Psoas muscle (tissue), 8 donors: ENCODE measurements at places on chromosomes 4 and X. TPM values are rescaled to one million over a fixed set of nuclear protein-coding genes. Genes with fewer than 3 reads are reported as not detected.

GPR173 gene
- total RNA-seq = 0.34 TPM

PLK4 gene
- total RNA-seq = 0.67 TPM

LINC00632 gene
- 38.4 TPM for total RNA-seq

- H3K4me1 ChIP-seq = no peaks in the 10 kb centered on the region
- no peak overlapping the region for H3K4me3 ChIP-seq
- H3K36me3 ChIP-seq = no peaks in the 10 kb centered on the region
- DNase-seq = no peak
These were observed 92.0 kb downstream of the PHEX start for GRCh38 chrX:22124098-22124497.

- no peak overlapping the region for H3K27ac ChIP-seq
- peaks cover 17% of the 10 kb centered on the region for H3K27me3 ChIP-seq
- no peaks in the 10 kb centered on the region for H3K36me3 ChIP-seq
- no peaks in the 10 kb centered on the region for H3K4me1 ChIP-seq
These were observed 58.5 kb downstream of the RTL9 start for GRCh38 chrX:110417128-110417527.

DNA sequence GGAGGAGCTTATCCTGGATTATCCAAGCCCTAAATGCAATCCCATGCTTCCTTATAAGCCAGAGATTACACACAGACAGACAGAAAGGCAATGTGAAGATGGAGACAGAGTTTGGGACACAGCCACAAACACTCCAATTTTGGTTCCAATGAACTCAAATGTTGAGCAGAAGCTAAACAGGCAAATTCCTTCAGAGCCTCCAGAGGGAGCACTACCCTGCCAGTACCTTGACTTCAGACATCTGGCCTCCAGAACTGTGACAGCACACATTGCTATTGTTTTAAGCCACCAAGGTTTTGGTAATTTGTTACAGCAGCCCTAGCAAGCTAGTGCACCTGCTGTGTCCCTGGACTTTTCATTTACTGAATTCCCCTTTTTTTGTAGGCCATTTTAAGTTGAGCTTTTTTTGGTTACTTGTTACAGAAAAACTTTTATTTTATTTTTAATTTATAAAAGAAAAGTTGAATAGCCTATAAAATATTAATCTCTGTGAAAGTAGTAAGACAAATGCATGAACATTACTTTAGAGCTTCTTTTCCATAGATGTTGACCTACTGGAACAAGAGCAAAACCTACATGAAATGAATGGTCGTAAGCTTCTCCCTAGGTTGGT is 33.4 kb upstream of the SRD5A3 start:
- no peak overlapping the region for H3K27ac ChIP-seq
- no peak for DNase-seq
- no peak overlapping the region for H3K4me3 ChIP-seq
- H3K27me3 ChIP-seq = no peaks in the 10 kb centered on the region

- no peaks in the 10 kb centered on the region for H3K36me3 ChIP-seq
- DNase-seq = no peak
- no peak overlapping the region for H3K4me3 ChIP-seq
- no peaks in the 10 kb centered on the region for H3K4me1 ChIP-seq
- H3K27ac ChIP-seq = no peak overlapping the region
These were observed 1194.6 kb downstream of the ADGRL3 start for GRCh38 chr4:62394766-62395165.
